M059J (cell line): ENCODE measurements at places on chromosomes 6 and 20.

- no peak for DNase-seq
Observed at GRCh38 chr6:107106165-107106564, 9.2 kb downstream of the BEND3 start.

DNA sequence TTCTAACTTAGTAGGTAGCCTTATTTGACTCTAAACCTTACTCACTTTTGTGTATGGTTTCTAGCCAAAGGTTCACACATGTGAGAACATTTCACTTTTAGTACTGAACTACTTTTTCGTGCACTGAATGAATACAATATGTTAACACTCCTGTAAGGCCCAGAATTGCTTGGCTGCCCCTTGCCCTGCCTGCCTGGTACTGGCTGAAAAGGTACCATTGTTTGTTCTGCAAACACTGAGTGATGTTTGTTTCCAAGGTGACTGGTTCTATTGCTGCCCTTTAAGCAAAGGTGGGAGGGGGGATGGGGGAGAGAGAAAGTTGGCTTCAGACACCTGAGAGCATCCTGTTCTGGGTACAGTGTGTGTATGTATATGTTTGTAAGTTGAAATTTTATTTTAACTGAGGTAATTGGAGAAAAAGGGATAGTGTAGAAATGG lies 31.2 kb downstream of the RREB1 start:
- peak; percentile 66 for DNase-seq

GRCh38 chr20:7773511-7773910 lies 166.7 kb downstream of the HAO1 start:
- DNase-seq, result no peak

GRCh38 chr20:35517125-35517524 lies 12.3 kb downstream of the C20orf173 start:
- no peak for DNase-seq

- DNase-seq, result no peak
Observed at GRCh38 chr20:6034134-6034969, 19.5 kb downstream of the LRRN4 start.

GRCh38 chr20:36173451-36173933 lies 19.0 kb downstream of the EPB41L1 start:
- peak; percentile 27 for DNase-seq
